ENCODE measurements at places on chromosomes 4 and X. TPM values are rescaled to one million over a fixed set of nuclear protein-coding genes. Genes with fewer than 3 reads are reported as not detected.
A peak's percentile ranks its signal among the peaks of the same experiment; 100 is the strongest.

The MID2 gene
- 1.1 TPM for total RNA-seq

GRCh38 chr4:40916880-40917279 lies 167.1 kb downstream of the NSUN7 start:
- no peak for DNase-seq

DNA sequence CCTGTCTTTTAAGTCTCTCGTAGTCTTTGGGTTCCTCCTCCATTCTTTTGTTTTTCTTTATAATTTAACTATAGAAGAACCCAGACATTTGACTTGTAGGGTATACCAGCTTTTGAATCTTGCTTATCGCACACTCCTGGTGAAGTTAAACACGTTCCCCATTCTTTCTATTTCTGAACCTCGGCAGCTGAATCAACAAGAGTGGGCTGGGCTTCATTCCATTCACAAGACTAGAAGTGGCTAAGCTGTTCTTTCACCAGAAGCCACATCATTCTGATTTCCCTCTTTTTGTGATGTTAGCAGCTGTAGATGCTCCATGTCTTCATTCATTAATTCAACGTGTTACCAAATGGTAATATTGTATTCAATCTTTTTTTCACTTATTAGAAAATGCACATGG lies 167.9 kb downstream of the CORIN start:
- no peak for DNase-seq

- no peak for DNase-seq
Measured at GRCh38 chr4:140236654-140237169, 82.7 kb upstream of the MAML3 start.

GRCh38 chr4:89863533-89863932 lies 26.6 kb upstream of the SNCA start:
- no peak for DNase-seq

DNA sequence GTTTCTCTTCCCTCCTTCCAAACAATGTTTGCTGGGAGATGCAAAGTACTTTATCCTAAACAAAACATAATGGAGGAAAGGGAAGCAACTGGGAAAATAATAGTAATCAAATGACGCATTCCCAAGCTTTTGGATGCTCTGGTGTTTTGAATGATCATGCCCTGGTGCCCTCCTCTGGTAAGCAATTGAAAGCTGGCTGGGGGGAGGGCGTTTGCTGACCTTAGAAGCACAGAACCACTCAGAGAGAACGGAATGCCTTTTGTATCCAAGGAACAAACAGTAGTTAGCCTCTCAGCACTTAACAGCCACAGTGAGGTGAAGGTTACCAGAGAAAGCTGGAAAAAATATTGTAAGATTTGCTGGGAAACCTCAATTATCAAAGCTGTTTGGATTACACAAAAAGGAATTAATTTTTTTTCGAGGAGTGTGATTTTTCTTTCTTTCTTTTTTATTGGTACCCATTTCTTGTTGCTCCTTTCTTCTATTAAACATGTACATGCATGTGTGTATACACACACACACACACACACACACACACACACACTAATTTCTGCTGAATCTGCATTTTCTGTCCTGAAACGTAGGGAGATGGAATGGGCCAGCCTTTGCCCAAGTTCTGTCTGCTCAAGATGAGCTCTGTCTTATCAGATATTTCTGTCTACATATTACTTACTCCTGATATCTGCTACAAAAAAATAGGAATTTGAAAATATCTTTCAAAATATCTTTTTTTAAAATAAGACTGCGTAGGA lies 155.8 kb upstream of the IGFBP7 start:
- DNase-seq = no peak

The GYG2 gene
- total RNA-seq = 1.7 TPM

DNA sequence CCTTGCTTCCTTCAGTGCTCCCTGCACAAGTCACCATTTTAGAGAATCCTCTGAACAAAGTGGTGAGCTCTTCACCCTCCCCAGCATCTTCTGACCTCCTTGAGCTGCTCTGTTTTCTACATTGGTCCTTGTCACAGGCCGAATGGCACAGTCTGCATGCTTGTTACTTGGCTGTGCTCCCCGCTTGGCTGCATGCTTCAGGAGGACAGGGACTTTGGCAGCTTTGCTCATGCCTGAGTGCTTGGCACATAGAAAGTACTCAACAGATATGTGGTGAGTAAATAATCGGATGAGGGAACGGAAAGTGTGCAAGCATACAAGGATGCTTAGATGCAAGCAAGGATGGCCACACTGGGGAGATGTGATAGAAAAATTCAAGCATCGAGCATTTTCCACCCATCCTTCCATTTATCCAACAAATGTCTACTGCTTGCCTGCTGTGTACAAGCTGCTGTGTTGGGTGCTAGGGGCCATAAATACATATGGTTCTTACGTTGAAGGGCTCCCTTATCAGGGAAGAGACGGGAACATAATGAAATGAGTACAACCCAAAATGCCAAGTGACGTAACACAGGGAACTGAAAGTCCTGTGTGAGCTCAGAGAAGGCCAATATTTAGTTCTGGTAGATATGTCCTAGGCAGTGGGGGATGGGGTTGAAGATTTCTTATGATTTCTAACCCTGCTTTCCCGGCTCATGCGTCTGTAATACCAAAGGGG lies 31.2 kb downstream of the SLC2A9 start:
- no peak for DNase-seq

The MAP7D2 gene
- not detected for total RNA-seq

GRCh38 chr4:129821963-129822362 lies 726.0 kb downstream of the C4orf33 start:
- no peak for DNase-seq

DNA sequence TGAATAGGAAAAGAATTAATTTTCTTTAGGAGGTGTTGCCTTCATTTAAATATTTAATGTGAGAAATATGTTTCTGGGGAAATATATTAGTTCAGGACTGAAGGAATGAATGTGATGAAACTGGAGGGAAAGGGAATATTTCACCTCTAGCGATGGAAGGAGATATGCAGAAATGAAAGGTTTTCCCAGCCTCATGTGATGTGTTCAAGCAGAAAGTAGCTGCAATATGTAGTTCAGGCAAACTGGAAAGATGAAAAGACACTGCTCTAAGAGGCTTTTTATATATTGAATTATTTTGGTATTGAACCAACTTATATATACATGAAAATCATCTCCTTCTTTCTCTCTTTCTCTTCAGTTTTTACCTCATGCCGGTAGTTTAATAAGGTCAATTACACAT lies 3.4 kb downstream of the GRID2 start:
- DNase-seq = no peak

- no peak for DNase-seq
Measured at GRCh38 chr4:83305187-83305586, 20.6 kb upstream of the COQ2 start.

DNA sequence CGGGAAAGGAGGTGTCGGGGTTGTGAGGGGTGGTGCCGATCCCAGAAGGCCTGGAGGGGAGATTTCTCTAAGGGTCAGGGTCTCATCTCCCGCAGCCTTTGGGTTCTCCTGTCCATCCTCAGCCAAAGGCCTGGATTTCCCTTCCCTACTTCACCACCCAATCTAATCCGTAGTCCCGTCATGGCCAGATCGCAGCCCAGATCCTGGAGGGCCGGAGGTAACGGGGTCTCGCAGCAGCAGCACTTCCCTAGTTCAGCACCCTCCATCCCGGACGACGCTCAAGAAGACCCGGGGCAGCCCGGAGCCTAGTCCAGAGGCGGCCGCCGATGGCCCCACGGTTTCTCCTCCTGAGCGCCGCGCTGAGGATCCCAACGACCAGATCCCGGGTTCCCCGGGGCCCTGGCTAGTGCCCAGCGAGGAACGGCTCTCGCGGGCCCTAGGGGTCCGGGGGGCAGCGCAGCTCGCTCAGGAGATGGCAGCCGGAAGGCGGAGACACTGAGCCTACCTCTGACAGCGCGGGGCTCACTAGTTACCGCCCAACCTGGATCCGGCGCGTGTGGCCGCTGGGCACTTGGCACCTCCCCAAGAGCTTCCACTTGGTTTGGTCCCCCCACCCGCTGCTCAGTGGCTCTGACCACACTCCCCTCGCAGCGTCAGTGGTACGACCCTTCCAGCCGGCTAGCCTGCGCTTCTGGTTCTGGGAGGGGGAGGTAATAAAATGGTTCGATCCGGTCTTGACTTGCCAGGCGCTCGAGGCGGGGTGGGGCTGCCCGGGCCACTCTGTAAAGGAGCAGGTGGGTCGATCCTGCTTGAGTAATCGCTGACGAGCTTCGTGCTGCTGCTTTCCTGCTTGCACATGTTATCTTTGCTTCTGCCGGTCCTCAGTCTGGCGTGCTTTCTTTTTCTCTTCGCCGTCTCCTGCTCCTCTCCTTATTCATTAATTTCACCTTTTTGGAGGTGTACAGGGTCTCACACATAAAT lies 3.6 kb downstream of the MAGIX start:
- no peak for DNase-seq

The CPLX1 gene
- 2.2 TPM for total RNA-seq

DNA sequence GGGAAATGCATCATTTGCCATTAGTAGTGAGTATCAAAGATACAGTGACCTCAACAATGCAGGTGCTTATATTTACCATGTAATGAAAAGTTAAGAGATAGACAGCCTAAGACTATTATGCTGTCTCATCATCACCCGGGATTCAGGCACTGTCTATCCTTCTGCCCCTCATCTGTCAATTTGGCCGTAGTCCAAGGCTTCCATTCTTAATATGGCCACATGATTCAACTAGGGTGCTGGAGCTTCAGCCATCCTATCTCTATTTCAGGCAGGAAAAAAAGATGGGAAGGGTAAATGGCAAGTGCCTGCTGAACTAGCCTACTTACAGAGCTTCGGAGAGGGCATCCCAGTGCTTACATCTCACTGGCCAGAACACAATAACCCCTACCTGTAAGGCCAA lies 196.7 kb upstream of the LNX1 start:
- DNase-seq = no peak

- DNase-seq = no peak
Measured at GRCh38 chr4:161704040-161704439, 459.8 kb downstream of the FSTL5 start.

DNA sequence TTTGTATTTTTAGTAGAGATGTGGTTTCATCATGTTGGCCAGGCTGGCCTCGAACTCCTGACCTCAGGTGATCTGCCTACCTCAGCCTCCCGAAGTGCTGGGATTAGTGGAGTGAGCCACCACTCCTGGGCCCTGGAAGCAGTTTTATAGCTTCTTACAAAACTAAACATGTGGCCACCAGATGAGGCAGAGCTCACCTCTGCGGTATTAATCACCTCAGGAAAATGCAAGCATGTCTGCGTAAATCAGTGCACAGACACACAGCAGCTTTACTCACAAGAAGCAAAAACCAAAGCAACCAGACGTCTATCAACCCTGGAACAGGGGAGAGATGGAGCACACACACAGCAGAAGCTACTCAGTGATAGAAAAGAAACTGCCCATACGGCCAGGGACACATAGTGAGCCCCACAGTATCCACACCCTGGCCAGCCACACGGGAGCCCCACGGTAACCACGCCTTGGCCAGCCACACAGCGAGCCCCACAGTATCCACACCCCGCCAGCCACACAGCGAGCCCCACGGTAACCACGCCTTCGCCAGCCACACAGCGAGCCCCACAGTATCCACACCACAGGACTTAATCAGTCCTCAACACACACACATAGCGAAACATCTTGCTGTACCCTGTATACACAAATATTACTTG lies 30.2 kb downstream of the PPP2R3B start:
- no peak for DNase-seq

GRCh38 chrX:47180346-47180745 lies 13.3 kb upstream of the UBA1 start:
- DNase-seq = no peak

GRCh38 chrX:77275392-77275791 lies 171.8 kb upstream of the FGF16 start:
- no peak for DNase-seq

GRCh38 chr4:106336618-106337017 lies 20.3 kb downstream of the AIMP1 start:
- DNase-seq = no peak

The SLC2A9 gene
- 0.28 TPM for total RNA-seq

The GAGE13 gene
- total RNA-seq = not detected

DNA sequence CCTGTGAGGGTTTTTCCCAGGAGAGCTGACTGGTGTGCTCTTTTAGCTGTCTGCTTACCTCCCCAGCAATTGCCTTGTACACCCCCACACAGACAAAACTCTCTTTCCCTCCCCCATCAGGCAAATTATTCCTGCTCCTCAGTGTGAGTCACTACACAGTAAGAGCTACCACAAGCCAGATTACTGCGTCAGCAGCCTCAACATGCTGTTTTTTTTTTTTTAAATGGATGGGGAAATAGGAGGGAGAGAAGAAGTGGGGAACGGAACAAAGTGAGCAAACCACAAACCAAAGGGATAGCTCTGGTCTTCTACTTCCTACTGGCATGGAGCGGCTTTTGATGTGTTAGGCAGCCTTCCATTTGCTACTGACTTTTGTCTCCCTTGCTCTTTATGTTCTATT lies 107.5 kb upstream of the ACSL4 start:
- peak; percentile 63 for DNase-seq

- no peak for DNase-seq
Measured at GRCh38 chr4:182189103-182189878, 53.9 kb upstream of the TENM3 start.

The TRPC3 gene
- total RNA-seq = not detected

The TMSB15C gene
- total RNA-seq = not detected

DNA sequence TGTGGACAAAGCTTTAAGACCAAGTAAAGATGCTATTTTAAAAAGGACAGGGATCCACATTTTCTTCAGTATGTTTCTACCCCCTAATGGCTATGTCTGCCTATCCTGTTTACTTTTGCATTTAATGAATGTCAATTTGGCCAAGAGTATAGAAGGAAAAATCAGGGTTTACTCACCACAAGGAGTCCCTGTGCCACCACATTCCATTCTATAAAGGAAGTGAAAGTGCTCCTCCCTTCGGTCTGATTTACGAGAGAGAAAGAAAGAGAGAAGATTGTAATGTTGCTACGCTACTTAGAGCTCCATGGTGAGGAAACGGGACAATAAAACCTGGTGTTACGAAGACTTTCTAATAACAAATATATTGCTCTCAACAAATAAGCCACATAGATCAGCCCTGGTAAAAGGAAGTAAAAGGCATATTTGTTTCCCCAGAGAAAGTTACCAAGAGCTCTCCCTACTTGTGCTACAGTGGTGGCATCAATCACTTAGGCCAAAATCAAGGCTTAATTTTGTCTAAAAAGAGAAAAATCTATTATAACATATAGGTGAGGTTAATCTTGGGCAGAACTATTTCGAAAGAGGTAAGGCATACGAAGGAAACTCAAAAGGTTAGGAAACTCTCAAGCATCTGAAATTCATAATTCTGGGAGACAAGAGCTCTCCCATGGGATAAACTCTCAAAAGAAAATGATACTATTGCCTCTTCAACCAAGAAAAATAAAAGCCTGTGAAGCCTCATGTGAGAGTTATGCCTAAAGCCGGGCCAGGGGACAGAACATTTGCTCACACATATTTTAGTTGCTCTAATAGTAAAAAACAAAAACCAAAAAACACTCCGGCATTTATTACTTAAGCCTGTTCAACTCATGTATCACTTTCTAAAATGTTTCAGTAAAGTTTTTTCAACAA lies 29.5 kb downstream of the TAPT1 start:
- peak; percentile 14 for DNase-seq

DNA sequence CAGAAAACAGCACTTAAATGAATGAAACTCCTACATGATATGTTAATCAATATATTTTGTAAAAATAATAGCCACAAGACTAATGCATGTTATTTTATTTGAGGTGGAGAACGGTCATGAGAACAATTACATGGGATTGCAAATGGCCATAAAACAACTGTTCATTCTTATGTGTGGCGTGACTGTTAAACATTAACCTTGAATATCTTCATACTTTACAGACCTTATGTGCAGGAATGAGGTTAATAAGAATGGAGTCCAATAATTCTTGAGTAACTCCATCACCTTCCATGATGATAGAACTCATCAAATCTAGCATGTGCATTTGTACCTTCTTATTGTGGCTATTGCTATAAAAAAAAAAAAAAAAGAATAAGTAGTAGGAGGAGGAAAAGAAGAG lies 55.3 kb downstream of the PDS5A start:
- no peak for DNase-seq

GRCh38 chr4:1540601-1541375 lies 134.5 kb upstream of the NKX1-1 start:
- no peak for DNase-seq
